Mucosa of descending colon (tissue), 3 donors: ENCODE measurements at places on chromosomes 16 and 17. TPM values are rescaled to one million over a fixed set of nuclear protein-coding genes. Genes with fewer than 3 reads are reported as not detected.

The PRM2 gene
- total RNA-seq, result not detected

The MILR1 gene
- total RNA-seq, result 4.6 TPM

GRCh38 chr16:31073142-31073969 lies 684 bp downstream of the ZNF668 start:
- peak; percentile 93 for DNase-seq

- DNase-seq, result peak; percentile 69
These were observed 113.8 kb downstream of the OR1D5 start for GRCh38 chr17:2949469-2950044.

- DNase-seq, result no peak
These were observed 4.4 kb downstream of the COPRS start for GRCh38 chr17:31854672-31855071.

The SCN4A gene
- 0.10 TPM for total RNA-seq

- DNase-seq, result no peak
These were observed 126.9 kb upstream of the TNRC6C start for GRCh38 chr17:77831474-77832179.

DNA sequence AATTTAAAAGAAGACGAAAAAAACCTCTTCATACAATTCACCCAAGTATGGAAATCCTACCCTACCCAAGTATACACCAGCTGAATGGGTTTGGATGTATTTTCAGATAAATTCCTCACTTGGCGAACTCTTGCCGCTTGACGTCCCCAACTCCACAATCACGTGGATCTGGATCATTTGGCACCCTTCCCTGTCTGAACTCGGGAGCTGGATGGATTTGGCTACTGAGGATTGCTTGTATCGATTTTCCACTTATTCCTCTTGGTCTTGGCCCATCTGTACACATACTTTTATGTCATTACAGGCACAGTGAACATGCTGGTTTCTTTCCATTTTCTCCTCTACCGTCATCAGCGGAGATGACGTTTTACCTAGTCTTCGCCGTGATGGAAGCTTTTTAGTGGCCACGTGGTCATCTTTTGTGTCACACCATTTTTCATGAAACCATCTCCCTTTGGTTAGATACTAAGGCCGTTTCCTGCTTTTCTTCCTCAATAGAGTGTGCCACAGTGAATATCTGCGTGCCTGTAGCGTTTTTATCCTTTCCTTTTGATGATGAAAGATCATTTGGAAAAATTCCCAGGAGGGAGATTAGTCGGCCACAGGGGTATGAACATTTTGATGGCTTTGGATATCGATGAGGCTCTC lies 47.1 kb downstream of the CMIP start:
- no peak for DNase-seq

DNA sequence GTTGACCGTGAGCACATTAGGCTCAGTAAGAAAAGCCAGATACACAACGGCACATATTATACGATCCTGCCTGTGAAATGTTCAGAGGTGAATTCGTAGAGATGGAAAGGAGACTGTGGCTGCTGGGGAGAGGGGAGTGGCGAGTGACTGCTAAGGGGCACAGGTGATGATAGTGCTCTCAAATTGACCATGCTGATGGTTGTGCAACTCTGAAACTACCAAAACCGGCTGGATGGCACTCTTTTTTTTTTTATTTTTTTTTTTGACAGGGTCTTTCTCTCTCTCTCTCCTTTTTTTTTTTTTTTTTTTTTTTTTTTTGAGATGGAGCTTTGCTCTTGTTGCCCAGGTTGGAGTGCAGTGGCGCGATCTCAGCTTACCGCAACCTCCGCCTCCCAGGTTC lies 8.1 kb upstream of the SEC14L5 start:
- no peak for DNase-seq

- DNase-seq, result no peak
These were observed 98.3 kb upstream of the CIBAR2 start for GRCh38 chr16:85210423-85211169.

GRCh38 chr16:86988920-86989696 lies 328.1 kb downstream of the C16orf95 start:
- DNase-seq, result no peak

The PYY gene
- 55.4 TPM for total RNA-seq

DNA sequence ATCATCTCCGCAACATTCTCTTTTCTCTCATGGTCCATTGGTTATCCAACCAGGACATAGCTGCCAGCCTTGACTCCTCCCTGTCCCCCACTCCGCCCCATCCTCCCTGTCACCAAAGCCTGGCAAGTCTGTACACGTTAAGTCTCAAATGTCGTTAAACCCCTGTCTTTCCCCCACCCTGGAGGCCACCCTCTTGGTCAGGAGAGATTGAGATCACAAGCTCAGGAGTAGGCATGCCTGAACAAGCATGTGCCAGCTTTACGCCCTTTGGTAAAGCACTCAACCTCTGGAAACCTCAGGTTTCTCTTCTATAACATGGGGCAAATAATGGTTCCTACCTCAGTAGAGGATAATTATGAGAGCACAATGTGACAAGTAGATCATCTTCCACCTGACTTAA lies 38.1 kb upstream of the CCL1 start:
- no peak for DNase-seq

The SLC25A19 gene
- 20.0 TPM for total RNA-seq

The KRTAP9-4 gene
- not detected for total RNA-seq

DNA sequence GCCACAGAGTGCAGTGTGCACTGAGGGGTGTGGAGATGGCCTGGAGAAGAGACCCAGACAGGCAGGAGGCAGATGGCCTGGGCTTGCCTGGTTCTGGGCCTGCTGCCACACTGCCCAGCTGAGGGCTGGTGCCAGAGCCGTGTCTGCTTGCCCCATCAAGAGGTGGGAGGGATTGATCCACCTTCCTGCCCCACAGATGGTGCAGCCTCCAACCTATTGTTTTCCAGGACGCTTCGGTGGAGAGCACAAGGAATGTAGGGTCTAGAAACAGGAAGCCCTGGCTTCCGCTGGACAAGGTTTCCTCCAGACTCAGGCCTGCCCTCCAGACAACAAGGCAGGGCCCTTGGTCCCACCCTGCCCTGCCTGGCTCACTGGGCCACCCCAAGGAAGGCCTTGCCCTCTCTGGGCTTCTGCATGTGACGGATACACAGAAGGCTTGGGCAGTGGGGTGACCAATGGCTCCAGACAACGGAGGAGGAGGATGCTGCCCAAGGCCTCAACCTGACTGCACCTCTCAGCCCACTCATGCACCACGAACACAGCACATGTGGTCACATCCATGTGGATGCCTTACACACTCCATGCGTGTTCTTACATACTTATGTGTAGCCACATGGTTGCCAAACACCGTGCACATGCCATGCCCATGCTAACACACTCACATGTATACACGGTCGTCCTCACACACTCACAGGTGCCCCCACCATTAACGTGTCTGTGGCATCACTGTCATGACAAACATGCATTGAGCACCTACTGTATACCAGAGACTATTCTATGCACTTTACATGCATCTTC lies 6.5 kb upstream of the CDH5 start:
- DNase-seq, result no peak

The HASPIN gene
- total RNA-seq, result 1.1 TPM

- DNase-seq, result no peak
These were observed 17.5 kb upstream of the IL21R start for GRCh38 chr16:27384425-27384824.

GRCh38 chr17:382644-383533 lies 30.3 kb upstream of the RPH3AL start:
- DNase-seq, result no peak

The MMP28 gene
- 82.4 TPM for total RNA-seq

The PKMYT1 gene
- total RNA-seq, result 6.9 TPM

- DNase-seq, result no peak
These were observed 364.0 kb downstream of the NPIPA8 start for GRCh38 chr16:17972460-17972943.

DNA sequence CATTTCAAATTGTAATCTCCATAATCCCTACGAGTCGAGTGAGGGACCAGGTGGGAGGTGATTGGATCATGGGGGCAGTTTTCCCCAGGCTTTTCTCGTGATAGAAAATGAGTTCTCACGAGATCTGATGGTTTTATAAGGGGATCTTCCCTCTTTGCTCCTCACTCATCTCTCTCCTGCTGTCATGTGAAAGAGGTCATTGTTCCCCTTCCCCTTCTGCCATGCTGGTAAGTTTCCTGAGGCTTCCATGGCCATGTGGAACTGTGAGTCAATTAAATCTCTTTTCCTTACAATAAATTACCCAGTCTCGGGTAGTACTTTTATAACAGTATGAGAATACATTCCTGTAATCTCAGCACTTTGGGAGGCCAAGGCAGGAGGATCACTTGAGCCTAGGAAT lies 76.7 kb upstream of the MARCHF10 start:
- DNase-seq, result no peak

The DRC3 gene
- 1.4 TPM for total RNA-seq

- no peak for DNase-seq
These were observed 54.7 kb downstream of the SLC6A2 start for GRCh38 chr16:55710466-55710865.

The CCL16 gene
- total RNA-seq, result 0.20 TPM

GRCh38 chr17:19320876-19321275 lies 41.6 kb downstream of the B9D1 start:
- no peak for DNase-seq

The CES5A gene
- not detected for total RNA-seq

DNA sequence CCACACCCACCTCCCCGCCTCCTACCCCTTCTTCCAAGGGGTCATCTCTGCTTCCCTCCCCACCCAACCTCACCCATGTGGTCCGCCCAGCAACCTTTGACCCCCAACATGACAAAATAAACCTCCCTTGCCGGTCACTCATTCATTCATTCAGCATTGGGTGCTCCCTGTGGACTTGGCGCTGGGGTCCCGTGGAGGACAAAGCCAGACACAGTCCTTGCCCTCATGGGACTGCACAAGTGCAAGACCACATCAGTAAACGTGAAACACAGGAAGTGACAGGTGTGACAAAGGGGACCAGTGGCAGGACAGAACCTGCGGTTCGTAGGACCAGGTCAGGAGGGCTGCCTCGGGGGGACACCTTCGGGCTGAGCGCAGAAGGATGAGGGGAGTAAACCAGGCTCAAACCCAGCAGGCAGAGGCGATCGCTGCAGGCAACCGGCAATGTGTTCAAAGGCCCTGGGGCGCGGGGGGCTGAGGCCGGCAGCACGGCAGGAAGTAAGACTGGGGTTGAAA lies 185.4 kb downstream of the SEC14L1 start:
- peak; percentile 64 for DNase-seq

- no peak for DNase-seq
These were observed 51.8 kb downstream of the LMF1 start for GRCh38 chr16:918741-919657.

DNA sequence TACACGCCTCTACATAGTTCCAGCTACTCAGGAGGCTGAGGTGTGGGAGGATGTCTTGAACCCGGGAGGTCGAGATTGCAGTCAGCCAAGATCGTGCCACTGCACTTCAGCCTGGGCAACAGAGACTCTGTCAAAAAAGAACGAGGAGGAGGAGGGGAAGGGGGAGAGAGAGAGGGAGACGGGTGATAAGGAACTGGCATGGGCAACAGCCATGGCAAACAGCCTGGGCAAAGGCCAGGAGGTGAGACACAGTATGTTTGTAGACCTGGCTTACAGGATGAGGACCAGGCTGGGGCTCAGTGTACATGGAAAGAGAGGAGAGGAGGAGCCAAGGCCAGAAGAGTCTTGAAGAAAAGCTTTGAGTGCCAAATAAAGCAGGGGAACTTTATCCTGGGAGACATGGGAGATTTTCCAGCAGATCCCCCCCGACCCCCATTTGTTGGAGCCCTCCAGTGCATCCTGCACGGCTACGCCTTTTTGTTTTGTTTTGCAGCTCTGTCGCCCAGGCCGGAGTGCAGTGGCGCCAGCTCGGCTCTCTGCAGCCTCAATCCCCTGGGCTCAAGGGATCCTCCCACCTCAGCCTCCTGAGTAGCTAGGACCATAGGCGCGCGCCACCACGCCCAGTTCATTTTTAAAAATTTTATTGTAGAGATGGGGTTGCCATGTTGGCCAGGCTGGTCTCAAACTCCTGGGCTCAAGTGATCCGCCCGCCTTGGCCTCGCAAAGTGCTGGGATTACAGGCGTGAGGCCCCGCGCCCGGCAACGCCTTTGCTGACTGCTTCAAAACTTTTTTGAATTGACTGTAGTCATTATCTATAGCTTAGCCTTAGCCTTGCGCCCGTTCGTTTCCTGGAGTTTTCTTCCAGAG lies 1.3 kb upstream of the ALKBH5 start:
- DNase-seq, result peak; percentile 62

DNA sequence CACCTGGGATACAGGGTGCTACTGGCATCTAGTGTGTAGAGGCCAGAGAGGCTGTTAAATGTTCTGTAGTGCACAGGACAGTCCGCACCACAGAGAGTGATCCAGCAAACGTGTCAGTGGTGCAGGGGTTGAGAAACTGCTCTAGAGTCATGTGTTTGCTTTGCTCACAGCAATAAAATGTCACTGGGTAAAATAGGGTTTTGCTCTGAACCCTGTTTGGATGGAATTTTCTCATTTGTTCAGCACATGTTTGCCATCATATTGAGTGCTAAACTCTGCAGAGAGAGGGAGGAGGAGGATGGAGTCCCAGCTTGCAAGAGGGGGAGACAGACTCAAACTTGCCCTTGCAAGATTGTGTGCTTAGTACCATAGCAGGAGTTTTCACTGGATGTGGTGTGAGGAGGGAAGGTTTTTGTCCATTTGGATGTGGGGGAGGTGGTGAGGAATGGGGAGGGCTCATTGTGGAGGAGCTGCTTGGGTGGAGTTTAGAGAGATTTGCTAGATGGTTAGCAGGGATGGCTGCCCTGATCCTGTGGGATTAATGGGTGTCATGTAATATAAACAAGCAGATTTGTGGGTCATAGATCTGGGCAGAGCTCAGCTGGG lies 11.8 kb downstream of the PLCG2 start:
- no peak for DNase-seq
